Stimulated activated CD4-positive, alpha-beta T cell treated with anti-CD3 and anti-CD28 coated beads, Interleukin-4, amount 100 ng/mL, for 1 hour (primary cell): ENCODE measurements at places on chromosomes 6 and 20.

- no peak for DNase-seq
Measured at GRCh38 chr6:158798311-158798710, 20.9 kb downstream of the EZR start.

DNA sequence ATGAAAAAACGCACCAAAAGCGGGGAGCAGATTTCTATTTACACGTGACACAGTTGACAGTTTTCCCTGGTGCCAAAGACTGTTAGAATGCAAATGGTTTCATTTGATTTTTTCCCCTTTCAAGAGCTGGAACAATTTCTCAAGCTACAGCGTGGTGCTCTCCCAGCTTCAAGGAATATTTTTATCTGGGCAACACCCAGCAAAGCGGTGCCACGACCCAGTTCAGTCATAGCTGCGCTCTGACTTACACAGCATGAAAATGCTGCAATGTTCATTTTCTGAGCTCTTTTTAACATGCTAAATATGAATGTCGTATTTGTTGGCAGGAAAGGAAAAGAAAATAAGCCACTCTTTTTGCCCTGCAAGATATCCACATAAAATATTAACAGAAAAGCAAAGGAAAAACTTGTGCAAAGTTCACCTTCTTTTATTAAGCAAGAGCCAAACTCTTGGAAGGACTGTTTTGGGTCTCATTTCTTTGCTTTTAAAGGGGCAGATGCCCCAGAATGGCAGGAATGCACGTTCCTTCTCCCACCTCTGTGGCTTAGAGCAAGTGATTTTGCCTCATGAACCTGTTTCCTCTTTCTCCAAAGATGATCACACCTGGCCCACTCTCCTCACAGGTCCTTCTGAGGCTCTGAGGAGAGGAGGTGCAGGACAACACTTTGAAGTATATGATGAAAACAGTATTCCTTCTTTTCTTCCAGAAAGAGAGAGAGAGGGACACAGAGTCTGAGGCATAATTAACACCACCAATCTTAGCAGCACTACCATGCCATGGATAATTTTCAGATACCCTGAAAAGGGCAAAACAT lies 47.0 kb downstream of the TTI1 start:
- no peak for DNase-seq

- DNase-seq: no peak
Measured at GRCh38 chr20:22394583-22394982, 189.8 kb downstream of the FOXA2 start.

DNA sequence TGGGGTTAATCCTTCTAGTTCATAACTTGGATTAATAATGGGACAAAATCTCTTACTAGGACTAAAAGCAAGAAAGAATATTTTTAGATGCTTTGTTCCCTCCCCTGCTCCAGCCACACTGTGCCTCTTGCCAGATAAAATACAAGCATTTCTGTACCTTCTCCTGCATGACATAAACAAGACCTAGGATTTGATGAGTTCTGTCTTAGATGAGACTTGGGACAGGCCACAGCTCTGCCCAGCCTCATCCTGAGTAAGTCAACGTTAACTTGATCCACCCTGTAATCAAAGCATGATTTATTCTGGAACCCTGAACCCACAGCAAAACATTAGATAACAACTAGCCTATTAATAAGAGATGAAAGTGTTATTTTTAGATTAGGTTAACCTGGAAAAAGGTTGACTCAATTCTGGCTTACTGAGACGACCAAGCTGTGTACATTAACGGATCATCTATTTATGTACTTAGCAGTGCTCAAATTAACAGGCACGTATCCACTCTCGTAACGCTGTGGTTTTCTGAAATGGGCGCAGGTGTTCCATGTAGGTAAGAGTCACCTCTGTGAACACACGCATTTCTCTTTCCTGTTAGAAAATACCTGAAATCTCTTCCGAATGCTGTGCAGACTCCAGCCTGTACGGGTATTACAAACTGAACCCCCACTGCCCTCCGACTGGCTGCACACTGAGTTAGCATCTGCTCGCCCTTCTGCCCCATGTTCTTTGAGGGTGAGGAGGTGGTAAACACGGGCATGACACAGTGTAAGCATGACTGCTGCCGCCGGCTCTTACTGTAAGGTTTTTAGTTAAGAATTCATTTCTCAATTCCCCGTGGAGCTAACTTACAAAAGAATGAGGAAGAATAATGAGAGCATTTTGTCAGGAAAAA lies 132.1 kb upstream of the FOXQ1 start:
- no peak for DNase-seq

- no peak for DNase-seq
Measured at GRCh38 chr6:16749516-16750485, 11.5 kb downstream of the ATXN1 start.

DNA sequence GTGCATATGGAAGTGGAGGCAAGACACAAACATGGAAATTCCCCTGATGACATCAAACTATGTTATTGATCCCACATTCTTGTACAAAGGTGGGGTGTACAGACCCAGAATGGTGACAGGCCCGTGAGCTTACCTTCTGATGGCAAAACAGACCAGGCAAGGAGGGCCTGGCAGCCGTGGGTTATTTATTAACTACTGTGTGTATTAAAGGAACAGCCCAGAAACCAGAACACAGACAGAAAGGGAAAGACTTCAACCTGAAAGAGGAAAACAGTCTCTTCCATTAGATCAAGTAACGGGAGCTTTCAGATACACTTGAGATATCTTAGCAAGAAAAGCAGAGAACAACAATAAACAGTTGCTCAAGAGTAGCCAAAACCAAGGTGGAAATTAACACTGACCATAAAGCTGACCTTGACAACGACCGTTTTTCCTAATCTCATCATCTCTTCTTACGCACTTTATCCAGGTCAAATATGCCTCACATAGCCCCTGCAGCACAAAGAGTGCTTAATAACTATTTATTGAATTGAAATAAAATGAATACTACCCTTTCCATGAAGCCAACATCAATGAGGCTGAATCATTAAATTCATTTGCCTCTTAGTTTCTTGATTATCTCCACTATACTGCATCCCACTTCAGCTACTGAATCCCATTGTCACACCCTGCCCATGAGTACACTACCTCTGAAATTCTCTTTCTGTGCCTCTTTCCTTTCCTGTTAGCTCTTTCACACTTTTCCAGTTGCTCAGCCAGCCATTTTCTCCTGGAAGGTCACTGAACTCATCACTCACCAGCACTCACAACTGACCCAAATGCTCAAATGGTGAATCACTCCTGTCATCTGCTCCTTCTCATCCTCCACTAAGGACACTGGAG lies 67.4 kb downstream of the MOXD1 start:
- no peak for DNase-seq

GRCh38 chr20:3894796-3895195 lies 5.6 kb downstream of the PANK2 start:
- DNase-seq: no peak

GRCh38 chr6:91754691-91755090 lies 1167.8 kb upstream of the MAP3K7 start:
- DNase-seq: no peak

DNA sequence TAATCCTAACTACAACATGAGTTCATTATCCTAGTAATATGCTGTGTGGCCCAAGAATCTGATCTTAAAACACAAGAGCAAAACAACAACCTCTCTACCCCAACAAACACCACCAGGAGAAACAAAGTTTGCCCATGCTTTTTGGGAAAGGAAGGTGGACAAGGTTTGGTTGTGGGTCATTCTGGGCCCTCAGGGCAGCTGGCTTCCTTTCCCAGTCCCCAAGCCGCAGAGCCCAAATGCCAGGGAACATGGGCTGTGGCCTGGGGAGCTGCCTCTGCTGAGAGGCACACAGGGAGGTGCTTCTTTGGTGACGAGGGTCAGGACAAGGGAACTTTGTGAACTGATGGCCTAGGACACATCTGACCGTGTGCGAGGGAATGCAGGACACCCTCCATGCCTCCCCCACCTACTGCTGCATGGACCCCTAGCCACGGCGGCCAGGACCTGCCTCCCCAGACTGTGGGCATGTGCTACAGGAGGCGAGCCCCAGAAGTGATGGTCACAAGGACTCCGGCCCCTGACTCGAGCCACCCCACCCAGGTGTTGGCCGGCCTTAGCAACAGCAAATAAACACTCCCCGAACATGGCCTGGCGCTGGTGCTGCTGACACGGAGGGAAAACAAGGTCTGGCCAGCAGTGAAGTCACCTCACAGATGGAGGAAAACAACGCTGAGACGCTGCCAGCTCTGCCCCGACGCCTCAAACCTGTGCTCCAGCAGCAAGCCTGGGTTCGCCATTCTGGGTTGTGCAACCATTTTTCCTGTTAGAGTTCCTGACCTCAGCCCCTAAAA lies 55.6 kb downstream of the RRBP1 start:
- DNase-seq: no peak

- no peak for DNase-seq
Measured at GRCh38 chr6:161414180-161414579, 140.3 kb upstream of the AGPAT4 start.

DNA sequence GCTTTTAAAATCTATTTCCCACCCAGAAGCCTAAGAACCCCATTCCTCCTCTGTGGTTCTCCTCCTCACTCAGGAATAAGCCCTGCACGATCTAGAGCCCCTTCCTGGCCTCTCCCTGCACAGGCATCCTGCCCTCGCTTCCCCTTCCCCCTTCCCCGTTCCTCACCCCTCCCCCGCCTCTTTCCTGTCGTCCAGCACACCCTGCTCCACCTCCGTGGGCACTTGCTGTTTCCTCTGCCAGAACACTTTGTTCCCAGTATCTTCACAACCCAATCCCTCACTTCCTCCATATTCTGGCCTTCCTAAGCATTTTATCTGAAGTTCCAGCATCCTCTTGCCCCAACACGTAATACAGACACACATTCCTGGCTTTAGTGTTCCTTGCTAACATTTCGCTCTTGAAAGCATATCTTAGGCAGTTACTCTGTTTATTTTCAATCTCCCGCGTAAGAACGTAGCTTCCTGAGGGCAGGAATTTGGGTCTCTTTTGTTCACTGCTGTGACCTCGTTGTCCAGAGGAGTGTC lies 20.2 kb upstream of the SLC22A2 start:
- DNase-seq: no peak

DNA sequence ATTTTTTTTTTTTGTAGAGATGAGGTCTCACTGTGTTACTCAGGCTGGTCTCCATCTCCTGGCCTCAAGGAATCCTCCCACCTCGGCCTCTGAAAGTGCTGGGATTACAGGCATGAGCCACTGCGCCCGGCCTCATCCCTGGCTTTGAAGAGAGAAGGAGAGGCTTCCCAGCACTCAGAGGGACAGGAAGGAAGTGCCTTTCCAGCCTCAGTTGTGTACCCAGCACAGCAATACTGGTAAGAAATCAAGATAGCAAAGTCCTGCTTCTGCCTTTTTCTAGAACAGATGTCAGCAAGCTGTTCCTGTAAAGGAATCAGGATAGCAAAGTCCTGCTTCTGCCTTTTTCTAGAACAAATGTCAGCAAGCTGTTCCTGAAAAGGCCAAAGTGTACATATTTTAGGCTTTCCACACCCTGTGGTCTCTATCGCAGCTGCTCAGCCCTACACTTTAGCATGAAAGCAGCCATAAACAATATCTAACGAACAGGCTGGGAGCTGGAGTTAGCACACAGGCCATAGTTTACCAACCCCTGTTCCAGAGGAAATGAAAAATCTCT lies 6.3 kb upstream of the PLTP start:
- no peak for DNase-seq

DNA sequence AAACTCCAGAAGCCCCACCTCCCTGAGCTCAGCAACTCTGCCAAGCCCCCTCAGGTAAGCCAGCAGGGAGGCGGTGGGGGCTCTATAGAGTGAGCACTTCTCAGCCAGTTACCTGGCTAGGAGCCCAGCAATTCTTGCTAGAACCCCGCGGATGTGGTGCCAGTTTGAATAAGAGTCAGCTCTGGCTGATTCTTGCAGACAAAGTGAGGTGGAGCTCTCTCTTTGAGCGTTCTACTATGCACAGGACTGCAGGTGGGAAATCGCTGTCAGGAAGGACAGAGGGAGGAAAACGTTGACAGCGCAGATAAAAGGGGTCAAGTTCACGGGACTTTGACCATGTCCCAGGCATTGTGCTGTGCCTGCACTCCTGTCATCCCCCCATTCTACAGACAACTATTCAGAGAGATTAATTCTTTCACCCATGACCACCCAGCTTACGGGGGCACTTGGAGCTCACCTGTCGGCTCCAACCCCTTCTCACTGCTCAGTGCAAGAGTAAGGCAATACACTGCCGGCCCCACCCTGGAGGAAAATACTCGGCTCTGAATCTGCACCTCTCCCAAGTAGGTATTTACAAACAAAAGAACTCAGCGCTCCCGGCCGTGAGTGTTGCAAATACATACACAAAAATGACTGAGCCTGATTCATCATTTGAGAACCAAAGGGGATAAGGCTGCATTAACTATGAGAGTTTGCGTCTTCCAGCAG lies 92.9 kb downstream of the ANKRD60 start:
- DNase-seq: no peak

DNA sequence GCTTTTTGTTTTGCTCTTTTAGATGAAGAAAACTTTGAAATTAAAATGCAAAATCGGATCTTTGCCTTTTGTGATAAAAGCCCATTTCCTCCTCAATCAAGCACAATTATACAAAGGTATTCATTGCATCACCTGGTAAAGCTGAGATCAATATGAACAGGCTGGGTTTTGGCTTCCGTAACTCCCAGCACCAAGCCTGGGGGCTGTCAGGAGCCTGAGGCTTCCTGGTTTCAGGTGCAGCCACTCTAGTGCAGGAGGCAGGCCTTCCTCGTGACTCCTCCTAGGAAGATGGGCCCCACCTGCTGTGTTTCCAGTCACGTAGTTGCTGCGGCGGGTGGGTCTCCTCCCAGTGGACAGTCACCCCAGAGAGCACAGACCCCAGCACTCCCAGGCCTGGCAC lies 54.0 kb downstream of the EDN3 start:
- DNase-seq: no peak

DNA sequence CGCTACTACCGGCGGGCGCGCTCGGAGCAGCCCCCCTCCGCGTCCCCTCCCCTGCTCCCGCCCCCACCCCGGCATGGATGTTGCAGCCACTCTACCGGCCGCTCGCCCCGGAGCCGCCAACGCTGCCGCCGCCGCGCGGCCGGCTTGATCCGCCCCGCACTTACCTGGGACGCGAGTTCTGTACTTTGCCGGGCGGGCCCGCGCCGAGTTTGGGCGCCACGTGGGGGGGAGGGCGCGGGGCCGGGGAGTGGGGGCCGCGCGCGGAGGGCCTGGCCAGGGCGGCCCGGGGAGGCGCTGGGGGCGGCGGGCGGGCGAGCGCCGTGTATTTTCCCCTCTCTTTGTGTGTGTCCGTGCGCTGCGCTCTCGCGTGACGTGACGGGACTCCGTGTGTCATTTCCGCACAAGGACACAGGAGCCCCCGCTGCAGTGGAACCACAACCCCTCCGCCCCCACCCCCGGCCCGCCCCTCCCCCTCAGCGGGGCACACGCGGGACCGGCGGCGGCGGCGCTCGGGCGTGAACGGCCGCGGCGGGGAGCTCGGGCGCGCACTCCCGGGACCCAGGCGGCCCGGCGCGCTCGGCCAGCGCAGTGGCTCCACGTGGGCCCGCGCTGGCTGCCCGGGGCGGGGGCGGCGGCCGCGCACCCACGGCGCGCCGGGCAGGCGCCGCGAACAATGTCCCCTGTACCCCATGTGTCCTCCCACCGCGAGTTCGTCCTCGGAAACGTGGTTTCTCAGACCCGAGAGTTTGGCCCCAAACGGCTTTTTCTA lies at the start of gene BEND3:
BEND3 (minus strand) TSS at position 590 of the 769 bp plus-strand sequence. CDS start 16,230 bp downstream, outside the sequence.
- DNase-seq: peak; percentile 49

- no peak for DNase-seq
Measured at GRCh38 chr20:23125159-23125558, 39.0 kb upstream of the CD93 start.
